ENCODE measurements at places on chromosomes 1 and 21. TPM values are rescaled to one million over a fixed set of nuclear protein-coding genes. Genes with fewer than 3 reads are reported as not detected.

- peaks cover 2% of the 10 kb centered on the region for H3K27me3 ChIP-seq
- H3K27ac ChIP-seq = no peak overlapping the region
- DNase-seq = no peak
- no peaks in the 10 kb centered on the region for H3K36me3 ChIP-seq
- no peaks in the 10 kb centered on the region for H3K4me1 ChIP-seq
- no peak overlapping the region for H3K4me3 ChIP-seq
These were observed 7.3 kb upstream of the FAM78B start for GRCh38 chr1:166174108-166174507.

Gene TNFSF4
- 0.33 TPM for total RNA-seq

- H3K27ac ChIP-seq = no peak overlapping the region
- no peak for DNase-seq
- peaks cover 14% of the 10 kb centered on the region for H3K4me1 ChIP-seq
- no peak overlapping the region for H3K4me3 ChIP-seq
- no peaks in the 10 kb centered on the region for H3K36me3 ChIP-seq
- no peaks in the 10 kb centered on the region for H3K27me3 ChIP-seq
These were observed 5.3 kb upstream of the GADD45A start for GRCh38 chr1:67679691-67680090.

- H3K36me3 ChIP-seq = no peaks in the 10 kb centered on the region
- DNase-seq = no peak
- no peak overlapping the region for H3K27ac ChIP-seq
- no peaks in the 10 kb centered on the region for H3K4me1 ChIP-seq
- H3K4me3 ChIP-seq = no peak overlapping the region
These were observed 28.0 kb upstream of the USP25 start for GRCh38 chr21:15701830-15702229.

- H3K36me3 ChIP-seq = no peaks in the 10 kb centered on the region
- H3K27ac ChIP-seq = no peak overlapping the region
- H3K27me3 ChIP-seq = peaks cover 2% of the 10 kb centered on the region
- peaks cover 3% of the 10 kb centered on the region for H3K4me1 ChIP-seq
- peak; percentile 21 for DNase-seq
These were observed 16.9 kb upstream of the MTF2 start for GRCh38 chr1:93061895-93062792.

DNA sequence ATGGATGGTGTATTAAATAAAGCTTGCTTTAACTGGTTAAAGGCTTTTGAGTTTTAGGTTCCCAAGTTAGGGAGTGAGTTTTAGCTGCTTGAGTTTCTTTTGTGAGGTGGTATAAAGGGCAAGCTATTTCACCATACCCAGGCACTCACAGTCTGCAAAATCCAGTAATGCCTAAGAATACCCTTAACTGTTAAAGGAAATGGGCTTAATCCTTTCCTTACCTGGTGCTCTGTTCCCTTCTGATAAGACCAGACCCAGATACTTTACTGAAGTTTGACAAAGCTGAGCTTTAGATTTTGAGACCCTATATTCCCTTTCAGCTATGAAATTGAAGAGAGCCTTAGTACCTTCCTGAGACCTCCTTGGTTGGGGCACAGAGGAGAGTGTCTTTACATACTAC lies 30.3 kb downstream of the MSTO1 start:
- no peak overlapping the region for H3K27ac ChIP-seq
- no peak overlapping the region for H3K4me3 ChIP-seq
- peaks cover 20% of the 10 kb centered on the region for H3K4me1 ChIP-seq
- H3K27me3 ChIP-seq = peaks cover 4% of the 10 kb centered on the region
- no peaks in the 10 kb centered on the region for H3K36me3 ChIP-seq
- no peak for DNase-seq

Gene FOXJ3
- total RNA-seq = 73.1 TPM

Gene NPL
- total RNA-seq = 1.7 TPM

Gene C1QA
- total RNA-seq = not detected

GRCh38 chr1:3904843-3905185 lies 4.7 kb upstream of the C1orf174 start:
- peaks cover 47% of the 10 kb centered on the region for H3K4me1 ChIP-seq
- no peaks in the 10 kb centered on the region for H3K27me3 ChIP-seq
- DNase-seq = no peak
- no peak overlapping the region for H3K27ac ChIP-seq
- H3K36me3 ChIP-seq = no peaks in the 10 kb centered on the region

Gene SLAMF7
- total RNA-seq = 0.69 TPM

DNA sequence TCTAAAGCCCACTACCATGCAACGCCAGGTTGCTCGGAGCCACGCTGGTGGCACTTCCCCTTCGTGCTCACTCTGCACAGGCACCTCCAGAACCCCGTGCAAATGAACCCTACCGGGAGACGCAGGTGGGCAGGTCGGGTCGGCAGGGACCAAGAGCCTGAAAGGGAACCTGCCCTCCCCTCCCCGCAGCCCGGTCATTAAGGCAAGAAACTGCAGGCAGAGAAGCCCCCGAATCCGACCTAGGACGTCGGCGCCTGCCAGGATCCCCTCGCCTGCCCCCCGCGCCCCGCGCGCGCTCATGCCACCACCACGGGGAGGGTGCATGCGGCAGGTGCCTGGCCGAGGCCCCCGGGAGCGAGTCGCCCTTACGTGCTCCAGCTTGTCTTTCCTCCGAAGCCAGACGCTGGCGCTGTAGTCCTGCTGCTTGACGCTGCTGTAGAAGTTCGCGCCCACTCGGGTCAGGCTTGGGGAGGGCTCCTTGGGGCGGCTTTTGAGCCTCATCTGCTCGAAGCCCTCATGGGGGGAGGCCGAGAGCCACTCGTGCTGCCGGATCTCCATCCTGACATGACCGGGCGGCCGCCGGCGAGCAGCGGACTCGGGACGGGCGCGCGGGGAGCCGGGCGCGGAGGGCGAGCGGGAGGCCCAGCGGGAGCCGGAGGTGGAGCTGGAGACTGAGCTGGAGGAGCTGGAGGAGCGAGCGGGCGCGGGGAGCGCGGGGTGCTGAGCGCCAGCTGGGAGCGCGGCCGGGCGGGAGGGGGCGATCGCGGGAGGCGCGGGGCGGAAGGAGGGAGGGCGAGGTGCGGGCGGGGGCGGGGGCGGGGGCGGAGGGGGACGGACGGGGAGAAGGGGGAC lies 552 bp downstream of the PLD5 start:
- H3K4me3 ChIP-seq = no peak overlapping the region
- peaks cover 9% of the 10 kb centered on the region for H3K4me1 ChIP-seq
- peaks cover 59% of the 10 kb centered on the region for H3K27me3 ChIP-seq
- no peak for DNase-seq

GRCh38 chr21:32562426-32562825 lies 22.9 kb downstream of the TCP10L start:
- H3K36me3 ChIP-seq = no peaks in the 10 kb centered on the region
- no peak for DNase-seq
- peaks cover 2% of the 10 kb centered on the region for H3K4me1 ChIP-seq

Measured in CD4-positive, alpha-beta T cell (primary cell).